ENCODE measurements at places on chromosomes 11 and 22.

GRCh38 chr11:115497303-115497702 lies 6.9 kb downstream of the CADM1 start:
- DNase-seq = no peak

DNA sequence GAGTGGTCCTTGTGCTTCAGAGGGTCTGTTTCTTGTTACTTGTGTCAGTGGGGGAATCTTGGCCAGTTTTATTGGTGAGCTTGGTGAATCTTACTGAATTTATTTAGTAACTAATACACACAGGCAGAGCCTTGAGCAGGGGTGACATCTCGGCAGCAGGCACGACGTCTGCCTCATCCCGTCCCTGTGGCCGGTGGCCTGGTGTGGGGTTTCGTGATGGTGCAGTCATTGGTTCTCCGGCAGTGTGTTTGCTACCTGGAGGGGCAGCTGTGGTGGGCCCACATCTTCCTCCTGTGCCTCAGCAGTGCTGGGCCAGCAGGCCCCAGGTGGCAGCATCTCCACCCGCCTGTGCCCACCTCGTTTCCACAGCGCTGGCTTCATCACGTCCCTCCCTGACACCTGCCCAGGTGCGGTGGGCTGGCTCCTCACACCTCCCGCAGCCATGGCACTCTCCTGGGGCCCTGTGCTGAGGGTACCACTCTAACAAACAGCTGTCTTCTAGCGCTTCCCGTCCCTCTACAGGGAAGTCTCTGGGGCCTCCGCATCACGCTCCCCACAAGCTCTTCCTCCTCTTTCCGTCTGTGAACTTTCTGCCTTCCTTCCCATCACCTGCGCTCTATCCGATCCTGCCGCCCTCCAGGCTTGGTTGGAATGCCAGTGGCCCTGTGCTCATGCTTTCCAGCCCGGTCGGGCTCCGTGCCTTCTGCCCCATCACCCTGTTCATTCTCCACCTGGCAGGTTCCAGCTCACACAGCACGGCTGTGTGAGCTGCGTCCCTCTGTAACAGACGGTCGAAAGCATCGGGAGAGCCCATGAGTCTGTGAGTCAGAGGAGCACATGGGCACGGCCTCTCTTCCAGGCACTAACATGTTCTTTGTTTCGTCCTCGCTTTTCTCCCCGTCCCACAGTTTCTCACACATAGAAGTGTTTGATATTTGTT lies 203.4 kb downstream of the TBC1D22A start:
- DNase-seq = no peak

GRCh38 chr11:134652586-134653255 lies 240.7 kb upstream of the B3GAT1 start:
- no peak for DNase-seq

DNA sequence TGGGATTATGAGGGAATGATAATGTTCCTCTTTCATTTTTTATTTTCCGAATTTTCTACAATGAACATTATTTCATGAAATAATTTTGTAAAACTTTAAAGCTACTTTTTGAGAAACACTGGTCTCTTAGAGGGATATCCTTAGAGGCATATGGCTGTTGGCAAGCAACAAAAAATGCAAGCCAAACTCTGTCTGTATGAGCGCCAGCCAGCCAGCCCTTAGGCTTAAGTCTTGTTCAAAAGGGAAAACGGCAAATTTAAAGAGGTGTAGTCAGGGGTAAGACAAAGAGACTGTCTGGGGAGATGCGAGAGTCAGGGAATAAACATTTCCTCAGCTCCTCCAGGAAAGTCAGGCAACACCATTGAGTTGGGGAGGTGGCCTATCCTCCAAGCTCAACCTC lies 22.5 kb downstream of the ASCC2 start:
- no peak for DNase-seq

GRCh38 chr22:41758231-41758630 lies 42.2 kb upstream of the CCDC134 start:
- no peak for DNase-seq

DNA sequence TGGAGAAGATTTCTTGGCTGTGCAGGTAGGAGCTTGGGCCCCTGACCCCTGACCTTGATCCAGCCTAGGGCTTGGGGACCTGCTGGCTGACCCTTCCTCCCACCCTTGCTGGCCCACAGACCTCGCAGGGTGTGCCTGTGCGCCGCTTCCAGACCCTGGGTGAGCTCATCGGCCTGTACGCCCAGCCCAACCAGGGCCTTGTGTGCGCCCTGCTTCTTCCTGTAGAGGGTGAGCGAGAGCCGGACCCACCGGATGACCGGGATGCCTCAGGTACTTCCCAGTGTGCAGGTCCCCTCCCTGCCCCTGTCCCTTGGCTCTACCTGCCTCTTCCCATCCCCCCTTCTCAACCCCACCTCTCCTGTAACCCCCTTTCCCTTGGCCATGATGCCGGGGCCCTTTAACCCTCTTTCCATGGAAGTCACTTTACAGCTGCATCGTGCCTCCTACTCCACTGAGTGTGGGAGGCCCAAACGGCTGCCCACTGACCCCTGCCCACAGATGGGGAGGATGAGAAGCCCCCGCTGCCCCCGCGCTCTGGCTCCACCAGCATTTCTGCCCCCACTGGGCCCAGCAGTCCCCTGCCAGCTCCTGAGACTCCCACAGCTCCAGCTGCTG lies 3.8 kb downstream of the INPPL1 start:
- DNase-seq = no peak

- DNase-seq = no peak
Observed at GRCh38 chr22:24471570-24471969, 23.6 kb upstream of the UPB1 start.

- DNase-seq = no peak
Observed at GRCh38 chr11:63510360-63511047, 4.6 kb downstream of the LGALS12 start.

GRCh38 chr22:20237480-20238440 lies 30.4 kb downstream of the RTN4R start:
- DNase-seq = no peak

Data from stimulated activated CD8-positive, alpha-beta memory T cell treated with anti-CD3 and anti-CD28 coated beads, Interleukin-12 subunit alpha, Interleukin-12 subunit beta, amount 100 ng/mL, for 1 hour (primary cell).